ENCODE measurements at places on chromosomes 3 and 15. TPM values are rescaled to one million over a fixed set of nuclear protein-coding genes. Genes with fewer than 3 reads are reported as not detected.

MESP2 gene
- polyA plus RNA-seq, result 0.04 TPM

- DNase-seq, result no peak
Measured at GRCh38 chr15:50879016-50879617, 29.4 kb upstream of the AP4E1 start.

PEAK1 gene
- polyA plus RNA-seq, result 18.7 TPM

ACSBG1 gene
- polyA plus RNA-seq, result 0.65 TPM

MYH15 gene
- 0.22 TPM for polyA plus RNA-seq

- DNase-seq, result no peak
Measured at GRCh38 chr15:81813215-81813614, 232.6 kb downstream of the MEX3B start.

GNAI2 gene
- polyA plus RNA-seq, result 171 TPM

NKIRAS1 gene
- 12.0 TPM for polyA plus RNA-seq

DNA sequence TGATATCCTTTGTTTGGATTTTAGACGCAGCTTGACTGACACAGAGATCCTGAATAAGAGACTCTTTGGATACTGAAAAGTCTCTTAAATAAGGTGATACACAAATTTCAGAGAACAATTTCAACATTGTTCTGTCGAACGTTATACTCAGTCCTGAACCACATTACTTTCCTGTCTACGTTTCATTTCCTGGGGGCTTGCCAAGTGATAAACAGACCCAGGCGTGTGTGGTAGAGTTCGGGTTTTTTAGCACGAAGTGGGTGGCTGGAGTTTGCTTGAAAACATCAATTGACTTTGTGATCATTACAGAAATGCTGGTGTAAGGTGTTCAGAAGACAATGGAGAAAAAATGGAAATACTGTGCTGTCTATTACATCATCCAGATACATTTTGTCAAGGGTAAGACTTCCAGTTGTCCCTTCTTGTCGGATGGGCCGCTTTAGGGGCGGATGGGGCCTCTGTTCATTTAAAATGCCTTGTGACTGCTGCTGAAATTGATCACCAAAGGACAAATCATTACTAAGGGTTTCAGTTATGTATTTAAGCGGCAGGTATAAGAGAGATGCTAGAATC is at the start of gene CD96:
Gene CD96, plus strand, starts transcription at position 287 of the 573 bp plus-strand sequence. Its CDS starts 52 bp downstream, at position 339.
- DNase-seq, result no peak

SPINT1 gene
- 0.43 TPM for polyA plus RNA-seq

DNA sequence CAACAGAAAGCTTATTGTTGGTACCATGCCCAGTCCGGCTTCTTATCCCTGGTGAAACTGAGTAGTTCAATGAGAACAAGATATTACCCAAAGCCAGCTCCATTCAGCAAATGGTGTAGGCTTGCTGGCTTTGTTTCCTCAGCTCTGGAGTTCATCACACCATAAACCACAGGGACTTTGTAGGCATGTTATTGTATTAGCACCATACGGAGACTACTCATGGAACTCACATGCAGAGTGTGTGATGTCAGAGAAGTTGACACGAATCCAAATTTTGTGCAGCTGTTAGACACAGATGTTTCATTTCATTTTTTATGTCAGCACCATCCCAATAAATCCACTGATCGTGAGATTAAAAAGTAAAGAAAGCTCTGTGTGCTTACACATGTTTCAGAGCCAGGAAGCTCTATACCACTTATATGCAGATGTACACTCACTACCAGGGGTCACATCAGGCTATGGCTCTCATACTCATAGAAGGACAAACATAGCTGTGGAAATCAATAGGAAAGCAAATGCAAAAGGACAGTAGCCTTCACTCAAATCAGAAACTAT is 63.4 kb upstream of the LEKR1 start:
- no peak for DNase-seq

- no peak for DNase-seq
Measured at GRCh38 chr15:62833646-62834045, 208.9 kb upstream of the TPM1 start.

- DNase-seq, result no peak
Measured at GRCh38 chr15:101525087-101525669, 35.7 kb upstream of the PCSK6 start.

- no peak for DNase-seq
Measured at GRCh38 chr15:91889111-91889815, 35.8 kb downstream of the SLCO3A1 start.
